ENCODE measurements at places on chromosomes 1 and 21. TPM values are rescaled to one million over a fixed set of nuclear protein-coding genes. Genes with fewer than 3 reads are reported as not detected.

Gene PRELP
- total RNA-seq = 6.4 TPM

Gene KPRP
- not detected for total RNA-seq

Gene PLA2G2D
- not detected for total RNA-seq

Gene FCRLB
- total RNA-seq = 0.53 TPM

Gene TNFRSF8
- 0.18 TPM for total RNA-seq

Gene SLC44A5
- 0.33 TPM for total RNA-seq

Gene TNFSF4
- 0.58 TPM for total RNA-seq

Gene GUCA2A
- not detected for total RNA-seq

Gene NR5A2
- 27.9 TPM for total RNA-seq

Gene CDA
- total RNA-seq = 29.7 TPM

Gene CR1L
- 0.43 TPM for total RNA-seq

Gene RNU1-1
- 1,159 TPM for total RNA-seq
